ENCODE measurements at places on chromosomes 3 and 15.

- DNase-seq, result no peak
Measured at GRCh38 chr15:77535845-77536244, 96.9 kb downstream of the LINGO1 start.

GRCh38 chr3:169509359-169509758 lies 154.2 kb downstream of the MECOM start:
- no peak for DNase-seq

DNA sequence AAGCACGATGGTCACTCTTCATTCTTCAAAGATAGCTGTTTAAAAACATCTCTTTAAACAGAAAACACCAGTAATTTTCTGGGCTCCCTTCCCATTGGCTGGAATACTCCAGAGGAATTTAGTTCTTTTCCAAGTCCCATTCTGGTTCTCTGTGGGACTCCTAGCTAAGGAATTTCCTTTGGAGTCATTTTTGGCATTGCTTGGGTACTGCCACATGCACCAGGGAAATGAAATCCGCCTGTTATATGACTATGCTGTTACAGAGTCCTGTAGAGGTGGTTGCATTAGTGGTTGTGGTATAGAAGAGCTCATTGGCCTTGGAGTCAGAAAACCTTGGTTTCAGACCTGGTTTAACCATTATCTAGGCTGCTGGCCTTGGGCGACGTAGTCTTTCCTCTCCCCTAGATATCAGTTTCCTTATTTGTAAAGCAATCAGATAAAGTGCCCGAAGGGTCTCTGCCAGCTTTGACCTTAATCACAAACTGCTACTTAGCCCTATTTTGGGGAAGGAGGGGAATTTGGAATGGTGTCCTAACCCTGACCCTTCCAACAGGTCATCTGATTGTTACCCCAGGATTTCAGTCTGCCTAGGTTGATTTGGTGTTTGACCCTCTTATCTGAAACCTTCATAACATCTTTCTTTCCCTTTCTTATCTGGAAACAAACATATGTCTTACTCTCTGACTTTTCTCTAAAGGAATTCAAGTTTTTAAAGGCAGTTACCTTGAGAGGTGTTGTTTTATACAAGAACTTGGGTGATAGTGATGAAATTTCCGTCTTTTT lies 13.4 kb downstream of the RTP1 start:
- DNase-seq, result no peak

GRCh38 chr3:118245312-118245711 lies 789.3 kb downstream of the IGSF11 start:
- no peak for DNase-seq

- peak; percentile 11 for DNase-seq
Measured at GRCh38 chr15:82262422-82263026, at the start of the genes EFL1 and SAXO2. Gene EFL1 (minus strand): TSS chr15:82262734. CDS start chr15:82261778, 956 bp downstream. Gene SAXO2 (plus strand): TSS chr15:82262818. CDS start chr15:82262880, 62 bp downstream.

DNA sequence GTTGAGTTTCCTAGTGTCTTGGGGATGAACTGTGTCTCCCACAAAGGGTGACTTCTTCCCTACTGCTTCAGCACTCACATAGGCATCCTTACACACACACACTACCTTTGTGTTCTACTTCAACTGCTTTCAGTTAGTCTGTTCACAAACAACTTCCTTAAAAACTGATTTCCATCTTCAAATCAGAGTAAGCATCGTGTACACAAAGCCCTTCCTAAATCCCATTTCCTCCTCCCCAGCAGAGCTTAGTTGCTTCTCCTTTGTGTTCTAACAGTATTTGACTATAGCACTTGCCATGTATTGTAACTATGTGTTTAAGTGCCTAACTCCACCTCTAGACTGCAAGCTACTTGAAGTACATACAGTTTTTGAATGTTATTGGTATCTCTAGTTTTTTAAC lies 71.7 kb downstream of the TNIK start:
- no peak for DNase-seq

DNA sequence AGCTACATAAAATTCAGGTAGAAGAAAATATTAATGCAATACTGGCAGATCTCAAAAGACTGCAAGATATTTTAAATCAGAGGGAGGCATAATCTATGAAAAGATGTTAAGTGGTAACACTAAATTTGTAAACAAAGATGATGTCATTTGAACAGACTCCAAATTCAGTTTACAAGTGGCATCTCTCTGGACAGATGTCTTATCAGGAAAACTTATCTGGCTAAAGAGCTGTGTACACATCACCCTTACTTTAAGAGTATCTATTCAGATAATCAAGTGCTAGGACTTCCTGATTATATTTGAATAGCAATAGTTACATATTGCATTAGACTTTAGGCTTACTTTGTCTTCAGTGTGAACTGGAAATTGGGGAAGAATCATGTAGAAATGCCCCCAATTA lies 231.5 kb downstream of the WDR72 start:
- no peak for DNase-seq

- no peak for DNase-seq
Measured at GRCh38 chr15:57290187-57290586, 86.1 kb upstream of the CGNL1 start.

DNA sequence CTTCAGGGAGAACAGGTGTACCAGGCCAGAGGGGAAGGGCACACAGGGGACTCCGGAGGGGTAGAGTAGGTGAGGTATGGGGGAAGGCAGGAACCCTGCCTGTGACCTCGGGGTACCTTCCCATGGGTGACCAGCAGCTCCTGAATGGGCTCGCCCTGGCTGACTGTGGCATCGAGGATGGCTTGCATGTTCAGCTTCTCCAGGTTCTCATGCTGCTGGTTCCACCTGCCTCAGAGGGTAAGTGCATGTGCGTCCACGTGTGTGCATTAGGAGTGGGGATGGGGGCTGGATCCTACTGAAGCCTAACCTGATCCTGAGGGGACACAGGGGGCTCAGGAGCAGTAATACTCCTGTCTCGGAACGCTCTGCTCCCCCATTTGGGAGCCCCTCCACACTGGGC lies 524 bp downstream of the ZMYND10 start:
- no peak for DNase-seq

Data from NCI-H1436 treated with DMSO at 0.1 percent for 48 hours (cell line).